T-helper 2 cell (primary cell): ENCODE measurements at places on chromosomes 1 and 21.

- DNase-seq = no peak
Observed at GRCh38 chr1:221532071-221532773, 209.7 kb downstream of the DUSP10 start.

- no peak for DNase-seq
Observed at GRCh38 chr1:8465013-8465412, 147.1 kb downstream of the SLC45A1 start.

DNA sequence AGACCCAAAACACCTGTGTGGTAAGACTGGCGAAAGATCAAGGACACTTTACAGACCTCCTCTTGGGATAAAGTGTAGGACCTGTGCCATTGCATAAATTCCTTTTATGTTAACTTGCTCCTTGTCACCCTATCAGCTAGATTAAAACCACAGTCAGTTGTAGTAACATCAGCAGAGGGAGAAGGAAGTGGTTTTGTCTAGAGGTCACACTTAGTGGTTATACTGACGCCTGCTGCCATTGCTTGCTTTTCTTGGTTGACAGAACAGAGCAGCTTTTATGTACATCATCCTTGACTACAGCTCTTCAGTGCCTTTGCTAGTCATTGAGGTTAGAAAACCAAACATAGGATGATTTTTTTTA, 101.4 kb downstream of the PBX1 start:
- peak; percentile 16 for DNase-seq

DNA sequence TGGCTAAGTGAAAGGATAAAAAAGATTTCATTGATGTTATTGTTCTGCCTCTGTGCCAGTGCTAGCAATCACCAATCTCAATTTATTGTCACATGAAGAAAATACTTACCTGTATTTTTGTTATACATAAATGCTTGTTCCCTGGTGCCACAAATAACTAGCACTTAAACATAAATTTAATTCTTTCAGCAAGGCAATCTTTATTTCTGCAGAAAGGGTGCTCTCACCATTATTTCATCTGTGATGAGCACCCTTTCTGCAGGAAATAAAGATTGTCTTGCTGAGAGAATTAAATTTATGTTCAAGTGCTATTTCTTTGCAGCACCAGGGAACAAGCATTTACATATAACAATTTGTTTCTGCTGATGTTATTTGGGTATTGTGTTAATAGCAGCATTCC, 87.2 kb downstream of the DIRAS3 start:
- no peak for DNase-seq

DNA sequence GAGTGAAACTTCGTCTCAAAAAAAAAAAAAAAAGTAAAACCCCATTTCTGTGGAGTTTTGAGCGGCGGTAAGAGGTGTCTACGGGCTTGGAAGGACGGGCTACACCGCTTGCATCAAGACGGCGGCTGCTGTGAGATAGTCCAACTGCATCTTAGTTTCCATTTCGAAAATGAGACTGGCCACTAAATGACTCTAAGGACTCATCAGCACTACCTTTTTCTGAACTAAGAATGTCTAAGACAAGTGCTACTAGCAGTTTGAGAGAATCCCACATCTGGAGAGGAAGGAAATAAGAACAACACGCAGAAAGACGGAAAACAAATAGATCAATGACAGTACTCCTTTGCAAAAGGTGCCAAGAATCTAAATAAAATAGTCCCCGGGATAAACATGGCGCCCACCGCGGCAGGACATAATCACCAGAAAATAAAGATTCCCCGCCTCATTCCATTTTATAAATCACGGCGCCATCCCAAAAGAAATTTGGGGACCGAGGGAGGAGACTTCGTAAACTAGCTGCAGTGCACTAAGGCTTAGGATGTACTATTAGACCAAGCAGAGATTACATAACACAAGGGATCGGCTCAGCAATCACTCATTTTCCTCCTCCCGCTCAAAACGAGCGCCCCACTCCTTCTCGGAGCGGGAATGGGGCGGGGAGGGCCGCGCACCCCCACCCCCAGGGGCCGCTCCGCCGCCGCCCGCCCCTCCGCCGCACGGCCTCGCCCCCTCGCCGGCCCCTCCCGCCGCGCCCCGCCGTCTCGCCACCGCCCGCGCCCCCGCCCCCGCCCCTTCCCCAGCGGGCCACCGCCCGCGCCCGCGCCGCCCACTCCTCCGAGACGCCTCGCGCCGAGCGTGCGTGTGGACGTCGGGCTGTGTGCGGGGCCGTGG, 1.1 kb downstream of the POGZ start:
- DNase-seq = peak; percentile 84

- DNase-seq = no peak
Observed at GRCh38 chr1:48043622-48044021, 46.4 kb upstream of the TRABD2B start.

GRCh38 chr1:101993710-101994109, 3.0 kb downstream of the OLFM3 start:
- no peak for DNase-seq

GRCh38 chr1:65812065-65812464, 19.4 kb downstream of the PDE4B start:
- DNase-seq = no peak

DNA sequence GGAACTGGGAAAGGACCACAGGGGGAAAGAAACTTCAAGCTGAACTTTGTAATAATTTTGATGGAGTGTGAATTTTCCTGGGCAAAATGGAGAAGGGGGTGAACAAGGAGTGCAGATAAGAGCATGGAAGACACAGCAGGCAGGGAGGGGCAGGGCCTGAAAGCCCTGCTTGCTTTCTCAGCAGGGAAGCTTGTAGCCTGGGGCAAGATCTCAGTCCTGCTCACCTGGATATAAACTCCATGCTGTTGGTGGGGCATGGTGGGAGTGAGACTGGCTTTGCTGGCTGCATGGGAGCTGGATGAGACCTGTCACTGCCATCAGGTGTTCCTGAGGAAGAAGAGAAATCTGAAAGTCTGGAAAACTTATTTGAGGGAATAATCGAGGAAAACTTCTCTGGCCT, 58.7 kb upstream of the RC3H1 start:
- DNase-seq = no peak

- no peak for DNase-seq
Observed at GRCh38 chr1:80250573-80251168, 1244.1 kb upstream of the ADGRL4 start.

DNA sequence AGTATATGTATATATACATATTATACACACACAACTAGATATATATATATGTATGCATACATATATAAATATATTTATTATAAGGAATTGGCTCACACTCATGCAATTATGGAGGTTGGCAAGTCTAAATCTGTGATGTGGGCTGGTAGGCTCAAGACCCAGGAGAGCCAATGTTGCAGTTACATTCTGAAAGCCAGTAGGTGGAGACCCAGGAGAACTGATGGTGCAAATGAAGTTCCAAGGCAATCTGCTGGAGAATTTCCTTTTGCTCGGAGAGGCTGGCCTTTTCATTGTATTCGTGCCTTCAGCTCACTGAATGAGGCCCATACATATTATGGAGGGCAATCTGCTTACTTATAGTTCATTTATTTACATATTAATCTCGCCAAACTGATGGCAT, 9.4 kb downstream of the IVL start:
- DNase-seq = no peak

- DNase-seq = no peak
Observed at GRCh38 chr1:211752317-211752716, 76.9 kb upstream of the NEK2 start.
